ENCODE measurements at places on chromosomes 7 and 10.

- DNase-seq: no peak
Observed at GRCh38 chr7:41374150-41374848, 328.6 kb downstream of the INHBA start.

DNA sequence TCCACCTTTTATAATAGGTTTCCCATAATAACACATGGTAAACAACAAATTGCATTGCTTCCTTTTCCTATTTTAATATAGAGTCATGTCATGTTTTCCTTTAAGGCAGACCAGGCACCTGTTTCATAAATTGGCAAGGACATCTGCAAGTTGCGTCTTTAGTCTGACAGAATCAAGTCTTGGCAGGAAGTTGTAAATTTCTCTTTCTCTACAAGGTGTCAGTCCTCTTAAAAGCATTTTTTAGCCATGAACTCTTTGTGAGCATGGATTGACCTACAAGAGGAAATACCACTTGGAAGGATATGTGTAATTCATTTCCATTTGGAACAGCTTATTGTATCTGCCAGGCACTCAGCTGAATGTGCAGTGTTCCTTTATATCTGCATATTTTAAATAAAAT lies 176.8 kb downstream of the PRKG1 start:
- no peak for DNase-seq

DNA sequence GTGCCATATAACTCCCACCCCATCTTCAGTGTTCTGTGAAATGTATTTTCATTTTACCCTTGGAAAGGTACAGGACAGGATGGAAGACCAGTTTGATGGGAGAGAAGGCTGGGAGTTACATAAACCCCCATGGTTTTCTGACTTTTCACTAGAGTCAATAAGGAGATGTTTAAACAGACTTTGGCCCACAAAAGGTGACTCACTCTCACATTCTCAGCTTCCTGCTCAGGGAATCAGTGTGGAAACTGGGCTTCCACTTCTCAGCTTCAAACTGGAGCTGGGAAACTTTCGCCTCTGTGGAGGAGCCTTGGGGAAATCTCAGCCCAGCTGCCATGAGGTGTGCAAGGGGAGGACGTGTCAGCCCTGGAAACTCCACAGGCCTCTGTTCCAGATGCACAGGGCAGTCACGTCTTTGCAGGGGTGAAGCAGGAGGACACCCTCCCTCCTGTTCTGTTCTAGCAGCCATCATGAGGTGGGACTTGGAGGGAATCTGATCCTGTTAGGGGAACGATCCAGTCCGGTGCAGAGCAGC lies 560.5 kb upstream of the GALNT17 start:
- DNase-seq: peak; percentile 67

DNA sequence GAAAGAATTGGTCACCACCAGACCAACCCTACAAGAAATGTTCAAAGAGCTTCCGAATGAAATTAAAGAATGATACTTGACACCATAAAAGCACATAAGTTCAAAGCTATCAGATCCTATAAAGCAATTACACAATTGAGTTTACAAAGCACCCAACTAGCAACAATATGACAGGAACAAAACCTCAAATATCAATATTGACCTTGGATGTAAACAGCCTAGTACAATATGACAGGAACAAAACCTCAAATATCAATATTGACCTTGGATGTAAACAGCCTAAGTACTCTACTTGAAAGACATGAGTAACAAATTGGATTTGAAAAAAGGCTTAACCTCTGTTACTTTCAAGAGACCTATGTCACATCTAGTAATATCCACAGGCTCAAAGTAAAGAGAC lies 1201.4 kb downstream of the XPNPEP1 start:
- no peak for DNase-seq

GRCh38 chr7:25802057-25802456 lies 349.9 kb upstream of the NFE2L3 start:
- DNase-seq: no peak

- DNase-seq: no peak
Observed at GRCh38 chr10:123474700-123475099, 191.5 kb upstream of the GPR26 start.

GRCh38 chr10:33031815-33032653 lies 74.0 kb upstream of the ITGB1 start:
- no peak for DNase-seq

GRCh38 chr10:17047908-17048307 lies 81.7 kb downstream of the CUBN start:
- DNase-seq: no peak

DNA sequence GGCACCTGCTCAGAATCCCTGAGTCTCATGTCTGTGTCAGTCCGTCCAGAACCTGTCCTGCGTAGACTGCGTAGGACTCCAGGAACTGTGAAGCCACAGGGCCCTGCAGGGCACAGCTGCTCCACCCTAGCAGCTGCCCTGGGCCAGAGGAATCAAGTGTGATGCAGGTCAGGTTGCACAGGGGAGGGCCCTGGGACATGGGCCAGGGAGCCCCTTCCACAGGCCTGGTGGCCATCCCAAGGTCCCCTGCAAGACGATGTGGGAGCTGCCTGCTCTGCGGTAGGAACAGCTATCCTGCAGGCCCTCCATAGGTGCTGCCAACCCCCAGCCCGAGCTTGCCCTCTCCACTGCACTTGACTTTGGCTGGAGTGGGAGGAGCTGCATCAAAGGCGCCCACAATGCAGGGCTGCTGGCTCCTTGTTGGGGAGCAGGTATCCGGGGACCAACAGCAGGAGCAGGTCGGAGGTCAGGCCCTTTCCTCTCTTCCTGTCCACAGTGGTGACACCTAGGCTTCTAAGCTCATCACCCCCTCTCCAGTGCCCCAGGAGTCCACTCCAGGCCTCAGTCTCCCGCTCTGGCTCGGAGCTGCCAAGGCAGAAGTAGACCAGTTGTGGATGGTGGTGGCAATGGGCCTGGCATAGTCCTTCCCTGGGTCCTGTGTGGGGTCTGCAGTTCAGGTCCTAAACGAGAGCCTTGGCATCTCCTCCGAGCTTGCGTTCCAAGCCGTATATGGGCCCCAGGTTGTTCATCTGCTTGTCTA lies 149.1 kb downstream of the MAPK8 start:
- DNase-seq: no peak

GRCh38 chr10:127119936-127120335 lies 76.5 kb downstream of the INSYN2A start:
- no peak for DNase-seq

DNA sequence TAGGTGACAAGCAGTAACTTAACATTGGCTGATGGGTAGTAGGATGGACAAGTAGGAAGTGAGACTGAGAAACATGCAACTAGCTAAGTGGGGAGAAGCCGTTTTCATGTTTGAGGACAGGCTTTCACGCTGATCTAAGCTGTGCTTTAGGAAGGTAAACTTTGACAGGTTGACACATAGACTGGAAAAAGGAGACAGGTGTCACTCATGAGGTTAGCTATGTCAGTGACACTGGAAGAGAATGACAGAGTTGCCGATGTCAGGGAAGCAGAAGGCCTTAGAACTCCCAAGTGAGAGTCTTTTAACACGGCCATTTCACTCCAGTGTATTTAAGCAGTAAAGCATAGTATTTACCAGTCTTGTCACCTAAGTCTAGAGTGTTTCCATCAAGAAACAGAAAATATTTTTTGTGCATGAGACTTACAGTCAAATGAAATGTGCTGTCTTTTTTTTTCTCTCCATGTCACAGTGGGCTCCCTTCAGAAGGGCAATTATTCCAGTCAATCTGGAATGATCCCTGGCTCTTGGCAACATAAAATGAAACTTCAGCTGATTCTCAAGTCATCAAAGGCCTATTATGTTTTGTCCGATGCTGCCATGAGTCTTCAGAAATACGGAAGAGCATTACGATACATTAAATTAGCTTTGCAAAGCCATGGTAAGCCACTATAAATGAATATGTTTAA lies 20.6 kb downstream of the EDRF1 start:
- DNase-seq: no peak

DNA sequence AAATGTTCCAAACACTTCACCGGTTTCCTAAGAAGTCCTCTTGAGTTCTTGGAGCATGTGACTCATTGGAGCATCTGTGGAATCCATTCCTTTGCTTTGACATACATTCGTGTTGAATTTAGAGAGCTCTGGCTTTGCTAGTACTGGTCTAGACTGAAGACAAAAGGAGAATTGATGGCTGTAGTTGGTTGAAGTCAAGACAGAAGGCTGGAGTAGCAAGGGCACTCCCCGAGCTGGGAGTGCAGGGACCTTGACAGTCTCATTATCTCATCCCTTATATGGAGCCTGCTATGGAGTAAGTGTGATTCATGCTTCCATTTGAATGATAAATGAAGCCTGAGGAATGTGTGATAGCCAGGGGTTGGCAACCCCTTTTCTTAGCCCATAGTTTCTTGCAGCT lies 1249.1 kb downstream of the TYW1 start:
- peak; percentile 41 for DNase-seq

- peak; percentile 76 for DNase-seq
Observed at GRCh38 chr10:31602541-31603234, 283.7 kb downstream of the ZEB1 start.

GRCh38 chr10:13847201-13847631 lies 260.5 kb downstream of the PRPF18 start:
- no peak for DNase-seq

GRCh38 chr10:239109-239508 lies 103.9 kb downstream of the ZMYND11 start:
- DNase-seq: peak; percentile 22

- peak; percentile 39 for DNase-seq
Observed at GRCh38 chr10:103637927-103638557, 144.5 kb downstream of the NEURL1 start.

- DNase-seq: peak; percentile 61
Observed at GRCh38 chr10:3714531-3714930, 70.5 kb downstream of the KLF6 start.

GRCh38 chr7:118918556-118918955 lies 694.1 kb downstream of the ANKRD7 start:
- DNase-seq: peak; percentile 21

DNA sequence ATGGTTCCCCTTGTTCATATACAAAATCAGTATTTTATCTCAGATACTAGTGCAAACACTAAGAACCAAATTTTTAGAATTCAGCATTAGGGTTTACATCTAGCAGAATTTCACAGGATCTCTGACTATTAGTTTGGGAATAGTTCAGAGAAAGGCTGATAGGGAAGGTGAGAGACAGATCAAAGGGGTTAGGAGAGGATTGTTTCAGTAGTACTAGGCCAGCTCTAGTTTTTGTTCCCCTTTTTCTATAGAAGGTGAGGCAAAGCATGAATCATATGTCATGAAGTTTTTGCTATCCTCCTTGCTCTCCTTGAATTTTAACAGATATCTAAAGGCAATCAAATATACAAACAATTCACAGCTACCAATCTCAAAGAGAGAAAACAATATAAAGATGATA lies 26.1 kb upstream of the CTNNA3 start:
- no peak for DNase-seq

DNA sequence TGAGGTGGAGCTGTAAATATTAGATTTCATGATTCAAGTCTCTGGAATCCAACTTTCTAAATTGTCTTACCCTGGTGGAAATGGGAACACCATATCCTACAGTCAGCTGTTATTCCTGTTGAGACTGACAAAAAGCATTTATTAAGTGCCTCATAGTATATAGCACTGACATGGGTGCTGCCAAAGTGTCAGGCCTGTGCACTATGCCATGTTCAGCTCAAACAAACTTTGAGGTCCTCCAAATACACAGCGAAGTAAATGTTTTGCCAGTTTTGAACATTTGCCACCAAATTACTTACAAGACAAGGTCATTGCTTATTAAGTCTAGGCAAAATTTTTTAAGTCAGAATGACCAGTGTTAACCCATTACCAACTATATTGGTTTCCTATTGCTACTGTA lies 162.9 kb upstream of the SLC25A13 start:
- DNase-seq: no peak

DNA sequence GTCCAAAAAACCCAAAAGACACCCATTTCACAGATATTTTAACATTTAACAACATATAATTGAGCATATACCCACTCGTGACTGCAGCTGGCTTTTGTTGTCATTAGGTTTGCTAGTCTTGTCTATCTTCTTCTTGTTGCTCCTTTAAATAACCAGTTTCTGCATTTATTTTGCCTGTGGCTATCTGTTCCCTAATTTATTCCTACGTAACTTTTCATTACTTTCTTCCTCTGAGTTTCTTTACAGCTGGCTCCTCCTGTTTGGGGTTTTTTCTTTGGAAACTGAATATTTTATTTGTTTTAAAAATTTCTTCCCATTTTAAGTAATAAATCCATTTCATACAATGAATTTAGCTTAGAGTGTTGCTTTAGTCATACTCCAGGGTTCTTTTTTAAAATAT lies 14.4 kb downstream of the PILRA start:
- no peak for DNase-seq

DNA sequence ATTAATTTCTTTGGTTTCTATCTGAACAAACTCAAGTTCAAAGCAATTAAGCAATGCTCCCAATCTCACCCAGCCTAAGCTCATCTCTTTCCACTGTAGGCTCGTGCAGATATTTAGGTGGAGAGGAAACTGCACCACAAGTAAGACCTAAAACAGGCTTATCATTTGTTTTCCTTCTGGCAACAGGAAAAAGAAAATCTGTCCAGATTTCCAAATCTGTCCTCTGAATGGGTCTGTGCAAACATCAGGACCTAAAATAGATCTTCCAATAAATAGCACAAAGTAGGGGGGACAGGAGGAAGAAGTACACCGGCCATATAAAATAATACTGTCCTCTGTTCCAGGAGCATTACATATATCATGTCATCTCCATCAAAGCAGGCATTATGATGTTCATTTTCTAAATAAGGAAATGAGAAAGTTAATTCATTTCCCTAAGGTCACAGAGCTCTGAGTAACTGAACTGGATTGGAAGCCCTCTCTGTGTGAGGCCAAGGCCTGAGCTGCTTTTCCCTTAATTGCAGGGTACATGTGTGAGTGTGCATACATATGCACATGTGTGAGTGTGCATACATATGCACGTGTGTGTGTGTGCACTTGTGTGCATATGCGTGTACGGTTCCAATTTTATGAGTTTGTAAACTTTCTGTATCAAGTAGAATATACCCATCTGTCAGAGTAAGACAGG lies 92.8 kb upstream of the PARD3 start:
- DNase-seq: peak; percentile 25

- peak; percentile 66 for DNase-seq
Observed at GRCh38 chr10:78543749-78544362, 510.2 kb downstream of the RPS24 start.

GRCh38 chr7:135920478-135920877 lies 56.7 kb downstream of the MTPN start:
- no peak for DNase-seq

- DNase-seq: no peak
Observed at GRCh38 chr7:100378114-100378755, 4.9 kb downstream of the PILRA start.
